ENCODE measurements at places on chromosomes 5 and 9. TPM values are rescaled to one million over a fixed set of nuclear protein-coding genes. Genes with fewer than 3 reads are reported as not detected.

DNA sequence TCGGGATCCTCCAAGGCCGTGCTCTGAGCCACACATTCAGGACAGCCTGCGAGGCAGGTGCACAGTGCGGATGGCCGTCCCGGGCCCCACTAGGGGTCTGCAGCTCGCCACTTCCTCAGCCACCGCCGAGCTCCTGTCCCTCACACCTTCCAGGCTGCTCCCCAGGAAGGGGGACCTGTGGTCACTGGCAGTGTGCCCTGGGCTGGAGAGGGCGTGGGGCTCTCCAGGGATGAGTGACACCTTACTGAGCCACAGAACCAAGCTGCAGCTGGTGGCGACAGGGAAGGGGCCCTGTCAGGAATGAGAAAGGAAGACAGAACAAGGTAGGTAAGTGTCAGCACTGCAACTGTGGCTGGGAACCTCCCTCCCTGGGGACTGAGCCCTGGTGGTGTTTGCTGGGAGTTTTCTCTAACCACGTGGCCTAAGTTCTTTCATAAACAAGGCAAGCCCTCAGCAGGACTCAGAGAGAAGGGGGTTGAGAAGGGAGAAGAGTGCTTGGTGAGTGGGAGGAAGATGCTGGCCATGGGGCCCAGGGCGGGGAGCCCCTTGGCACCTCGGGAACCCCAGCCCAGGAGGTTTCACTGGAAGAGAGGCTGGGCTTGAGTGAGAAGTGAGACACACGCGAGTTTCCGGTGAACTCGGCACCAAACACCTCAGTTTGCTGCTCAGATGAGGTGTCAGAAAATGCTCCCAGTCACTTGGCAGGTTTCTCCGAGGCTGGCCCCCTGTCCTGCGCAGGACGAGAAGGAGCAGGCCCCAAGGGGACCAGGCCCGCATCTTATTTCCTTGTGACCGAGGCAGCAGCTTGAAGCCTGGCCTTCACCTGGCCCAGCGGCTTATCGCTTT, 5.2 kb downstream of the IL13 start:
- DNase-seq: no peak

GRCh38 chr5:162484986-162485385, 417.4 kb downstream of the GABRG2 start:
- DNase-seq: no peak

The ZBED3 gene
- total RNA-seq: 26.9 TPM

DNA sequence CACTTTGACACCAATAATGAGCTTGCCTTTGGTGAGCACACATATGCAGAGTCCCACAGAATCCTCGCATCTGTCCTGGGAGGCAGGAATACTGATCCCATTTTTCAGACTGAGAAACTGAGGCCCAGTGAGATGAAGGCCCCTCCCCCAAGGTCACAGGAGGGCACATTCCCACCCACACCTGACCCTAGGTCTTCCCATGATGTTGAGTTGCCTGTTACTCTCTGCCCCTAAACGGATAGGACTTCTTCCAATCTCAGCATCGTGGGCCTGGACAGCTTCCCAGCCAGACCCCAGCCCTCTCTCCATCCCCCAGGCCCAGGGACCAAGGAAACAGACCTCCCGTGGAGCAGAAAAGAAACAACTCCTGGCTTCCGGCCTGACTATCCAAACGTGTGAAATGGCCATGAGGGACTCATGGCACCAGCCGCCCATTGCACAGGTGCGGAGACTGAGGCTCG, 877 bp downstream of the SH3GLB2 start:
- DNase-seq: no peak

The GLT6D1 gene
- not detected for total RNA-seq

The LRRC70 gene
- 5.6 TPM for total RNA-seq

Measured in uterus (tissue), 4 donors.